ENCODE measurements at places on chromosomes 16 and 17.

GRCh38 chr16:67672306-67672705 lies 5.7 kb downstream of the C16orf86 start:
- DNase-seq, result no peak

GRCh38 chr17:35073991-35074627 lies 10.6 kb upstream of the RFFL start:
- DNase-seq, result no peak

GRCh38 chr17:64728041-64728695 lies 66.1 kb upstream of the SMURF2 start:
- peak; percentile 27 for DNase-seq

DNA sequence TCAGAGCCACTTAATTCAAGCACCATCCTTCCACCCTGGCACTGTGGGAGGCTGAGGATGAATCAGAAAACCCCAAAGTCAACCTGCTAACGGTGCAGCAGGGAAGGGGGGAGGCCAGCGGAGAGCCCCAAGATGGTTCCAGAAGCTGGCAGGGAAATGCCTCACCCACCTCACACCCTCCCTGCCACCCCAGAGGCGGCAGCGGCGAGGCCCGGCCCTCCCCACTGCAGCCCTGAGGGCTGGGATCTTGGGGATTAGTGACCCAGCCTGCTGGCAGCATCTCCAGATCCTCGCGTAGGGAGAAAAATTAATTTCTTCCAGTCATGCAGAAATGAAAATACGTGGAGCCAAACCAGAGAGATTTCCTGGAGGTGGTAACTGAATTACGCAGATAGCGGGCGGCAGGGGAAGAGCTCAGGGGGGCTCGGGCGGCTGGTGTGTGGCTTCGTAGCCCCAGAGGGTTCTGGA lies 38.2 kb downstream of the CBFA2T3 start:
- DNase-seq, result no peak

GRCh38 chr17:38674014-38674748 lies 576 bp downstream of the EPOP start:
- no peak for DNase-seq

GRCh38 chr16:75105306-75106061 lies 11.1 kb downstream of the LDHD start:
- no peak for DNase-seq

DNA sequence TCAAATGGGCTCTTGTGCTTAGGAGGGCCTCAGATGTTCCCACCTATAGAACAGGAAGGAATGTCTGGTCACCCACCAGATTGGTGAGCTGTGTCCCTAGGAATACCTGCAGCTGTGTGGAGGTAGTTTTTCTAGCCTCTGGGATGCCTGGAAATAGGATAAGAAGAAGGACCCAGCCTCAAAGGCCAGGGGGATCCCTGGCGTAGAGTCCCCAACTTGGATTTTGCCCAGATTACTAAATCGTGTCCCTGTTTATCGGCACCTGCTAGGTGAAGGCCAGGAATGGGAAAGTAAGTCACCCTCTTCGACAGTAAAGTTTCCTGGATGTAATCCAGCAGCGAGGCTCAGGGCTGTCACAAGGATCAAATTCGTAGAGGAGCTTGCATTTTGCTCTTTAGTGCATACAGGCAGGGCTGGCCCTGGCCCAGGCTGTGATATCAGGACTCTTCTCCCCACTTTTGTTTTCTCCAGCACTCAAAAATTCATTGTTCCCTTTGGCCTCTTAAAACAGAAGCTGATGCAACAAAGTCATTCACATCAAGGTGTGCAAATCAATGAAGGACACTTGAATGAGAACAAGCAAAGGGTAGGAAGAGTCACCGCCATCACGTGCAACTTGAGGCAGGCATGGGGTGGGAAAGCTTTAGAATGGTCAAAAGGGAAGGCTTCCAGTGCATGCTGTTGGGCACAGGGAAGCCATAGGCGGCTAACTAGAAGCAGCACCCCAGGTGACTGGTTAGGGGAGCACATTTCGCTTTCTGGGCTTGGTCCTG lies 7.5 kb downstream of the SLC13A2 start:
- DNase-seq, result no peak

DNA sequence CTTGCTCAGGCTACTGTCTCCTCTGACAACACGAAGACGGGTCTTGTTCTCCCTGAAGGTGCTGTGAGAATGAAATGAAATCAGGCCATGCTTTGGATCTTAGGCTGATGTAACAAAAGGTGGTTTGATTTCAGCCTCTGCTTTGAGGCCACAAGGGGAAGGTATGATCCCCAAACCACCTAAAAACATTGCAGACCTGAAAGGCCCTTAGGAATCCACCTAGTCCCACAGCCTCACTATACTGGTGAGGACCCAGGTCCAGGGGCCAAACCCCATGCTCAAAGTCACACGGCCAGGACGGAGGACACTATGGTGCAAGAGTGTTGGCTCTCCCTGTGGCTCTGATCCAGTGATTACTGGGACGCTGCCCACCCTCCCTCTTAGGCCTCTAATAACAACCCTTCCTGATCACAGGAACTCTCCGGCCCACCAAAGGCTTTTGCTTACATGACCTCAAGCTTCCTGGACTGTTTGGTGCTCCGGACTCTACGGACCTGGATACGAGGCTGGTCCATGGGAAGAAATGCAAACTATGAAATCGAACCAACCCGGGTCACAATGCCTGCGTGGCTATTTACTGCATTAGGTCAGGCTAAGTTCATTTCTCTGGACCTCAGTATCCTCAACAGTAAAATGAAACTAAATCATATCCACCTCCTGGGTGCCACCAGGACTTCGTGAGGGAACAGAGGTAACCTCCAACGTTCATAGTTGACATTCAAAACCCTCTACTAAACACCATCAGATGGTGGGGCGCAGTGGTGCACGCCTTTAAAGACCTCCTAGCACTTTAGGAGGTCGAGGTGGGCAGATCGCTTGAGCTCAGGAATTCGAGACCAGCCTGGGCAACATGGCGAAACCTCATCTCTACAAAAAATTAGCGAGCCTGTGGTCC lies 1.5 kb downstream of the TRIM25 start:
- peak; percentile 41 for DNase-seq
